Panc1 (cell line): ENCODE measurements at places on chromosomes 12 and 14. TPM values are rescaled to one million over a fixed set of nuclear protein-coding genes. Genes with fewer than 3 reads are reported as not detected.
A peak's percentile ranks its signal among the peaks of the same experiment; 100 is the strongest.

- no peak for DNase-seq
These were observed 71.4 kb downstream of the DENND5B start for GRCh38 chr12:31519511-31519910.

DNA sequence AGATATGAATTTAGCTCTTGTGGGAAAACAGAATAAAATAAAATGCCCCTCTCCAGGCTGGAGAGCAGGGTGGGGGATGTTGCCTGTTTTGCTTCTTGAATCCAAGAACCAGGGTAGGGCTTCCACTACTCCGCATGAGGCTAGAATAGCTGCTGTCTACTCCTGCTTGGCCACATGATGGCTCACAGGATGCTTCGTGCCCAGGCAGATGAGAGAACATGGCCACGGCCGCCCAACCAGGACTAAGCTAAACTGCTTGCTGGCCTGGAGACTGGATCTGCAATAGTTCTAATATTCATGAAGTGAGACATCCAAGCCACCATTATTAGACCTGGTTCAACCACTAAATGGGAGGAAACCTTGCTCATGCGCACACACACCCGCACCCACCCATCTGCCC lies 122.2 kb upstream of the METAP2 start:
- no peak for DNase-seq

DNA sequence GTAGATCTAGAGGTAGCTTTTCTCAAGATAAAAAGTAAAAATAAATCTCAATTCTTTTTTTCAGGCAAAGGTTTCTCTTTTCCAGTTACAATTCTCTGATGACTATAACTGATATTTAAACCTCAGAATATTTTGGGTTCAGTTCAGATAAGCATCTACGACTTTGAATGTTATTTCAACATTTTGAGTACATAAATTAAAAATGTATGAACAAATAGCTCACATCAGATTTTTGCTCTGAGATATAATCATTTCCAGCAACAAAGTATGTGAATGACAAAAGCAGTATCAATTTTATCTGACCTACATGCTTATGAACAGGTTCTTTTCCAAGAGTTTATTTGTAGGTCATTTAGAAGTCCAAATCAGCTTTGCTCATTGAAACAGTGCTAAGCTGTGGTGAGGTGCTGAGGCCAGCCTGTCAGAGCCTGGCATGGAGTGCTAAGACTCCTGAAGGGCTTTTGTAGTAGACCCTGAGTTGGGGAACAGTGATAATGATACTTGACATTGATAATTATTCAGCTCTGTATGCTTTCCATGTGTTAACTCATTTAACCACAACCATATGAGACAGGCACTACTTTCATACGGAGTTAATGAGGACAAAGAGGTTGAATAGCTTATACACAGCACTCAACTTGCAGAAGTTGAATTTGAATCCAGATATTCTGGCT lies 205.0 kb upstream of the DCN start:
- DNase-seq: no peak

- peak; percentile 24 for DNase-seq
These were observed 132.9 kb upstream of the DAAM1 start for GRCh38 chr14:59055439-59056045.

GRCh38 chr12:120007272-120007671 lies 18.2 kb downstream of the BICDL1 start:
- no peak for DNase-seq

DNA sequence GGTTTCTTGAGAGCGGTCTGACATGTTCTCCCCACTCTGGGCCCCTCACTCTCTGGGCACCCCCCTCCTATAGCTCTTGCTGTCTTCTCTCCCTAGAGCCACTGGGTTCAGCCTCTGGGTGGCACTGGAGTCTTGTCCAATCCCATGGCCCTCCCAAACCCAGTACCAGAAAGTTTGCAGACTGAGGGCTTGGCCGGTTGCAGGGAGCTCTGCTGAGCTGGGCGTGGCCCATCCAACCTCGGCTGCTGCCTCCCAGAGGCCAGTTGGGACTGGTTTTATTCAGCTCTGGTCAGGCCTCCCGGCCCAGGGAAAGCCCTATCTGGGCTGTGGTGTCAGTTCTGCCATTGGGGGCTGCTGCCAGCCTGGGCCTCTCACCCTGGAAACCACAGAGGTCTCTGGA lies 37.9 kb downstream of the ISCA2 start:
- DNase-seq: no peak

- no peak for DNase-seq
These were observed 232.8 kb upstream of the DIO3 start for GRCh38 chr14:101328412-101329028.

DNA sequence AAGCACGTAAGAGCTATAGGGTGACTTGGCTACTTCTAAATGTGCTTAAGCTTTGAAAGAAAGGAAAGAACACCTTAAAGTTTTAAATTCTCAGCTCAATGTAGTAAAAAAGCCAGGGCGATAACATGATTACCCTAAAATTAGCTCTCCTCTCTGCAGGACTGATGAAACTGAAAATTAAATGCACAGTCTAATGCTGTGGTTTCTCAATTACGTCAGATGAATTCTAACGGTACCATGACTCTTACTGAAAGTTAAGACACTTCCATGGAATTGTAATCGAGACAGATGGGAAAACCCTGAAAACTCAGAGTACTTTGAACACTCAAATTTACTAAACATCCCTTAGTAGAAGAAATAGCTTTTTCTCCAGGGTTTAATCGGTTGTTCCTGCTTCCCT lies 25.9 kb upstream of the PRKD1 start:
- DNase-seq: no peak

- DNase-seq: no peak
These were observed 27.3 kb downstream of the PTPRB start for GRCh38 chr12:70609739-70610491.

- DNase-seq: no peak
These were observed 14.3 kb downstream of the SERPINA10 start for GRCh38 chr14:94278731-94279130.

GRCh38 chr12:82082501-82082900 lies 275.7 kb downstream of the CCDC59 start:
- no peak for DNase-seq

DNA sequence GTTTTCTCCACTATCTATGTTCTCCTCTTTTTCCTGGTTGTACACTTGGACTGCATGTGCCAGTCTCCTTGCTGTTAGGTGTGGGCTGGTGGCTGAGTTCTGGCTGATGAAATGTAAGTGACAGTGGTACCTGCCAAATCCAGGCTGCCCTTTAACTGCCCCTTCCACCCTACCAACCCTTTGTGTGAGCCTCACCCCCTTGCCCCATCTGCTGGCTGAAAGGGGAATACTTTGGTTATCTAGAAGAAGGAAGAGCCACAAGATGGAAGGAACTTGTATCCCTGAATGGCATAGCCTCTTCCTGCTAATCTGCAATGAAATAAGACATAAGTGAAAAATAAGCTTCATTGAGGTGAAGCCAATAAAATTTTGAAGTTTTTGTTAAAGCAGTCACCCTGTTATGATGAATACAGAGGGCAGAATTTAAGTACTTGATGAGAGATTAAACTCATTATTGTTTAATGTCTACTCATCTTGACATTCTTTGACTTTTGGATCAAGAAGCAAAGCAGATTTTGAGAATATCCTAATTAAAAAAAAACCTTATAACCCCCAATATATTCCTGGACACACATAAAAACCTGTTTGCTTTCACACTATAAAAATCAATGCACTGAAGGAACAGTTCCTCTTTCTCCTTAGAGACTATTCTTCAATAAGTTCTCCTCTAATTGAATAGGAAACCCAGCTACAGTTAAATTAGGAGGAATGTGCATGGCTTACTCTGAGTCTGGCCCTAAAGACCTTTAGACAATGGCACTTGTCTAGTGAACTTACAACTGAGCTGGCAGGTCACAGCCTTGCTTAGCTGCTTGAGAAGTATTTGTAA lies 262.6 kb upstream of the BTG1 start:
- peak; percentile 17 for DNase-seq

DNA sequence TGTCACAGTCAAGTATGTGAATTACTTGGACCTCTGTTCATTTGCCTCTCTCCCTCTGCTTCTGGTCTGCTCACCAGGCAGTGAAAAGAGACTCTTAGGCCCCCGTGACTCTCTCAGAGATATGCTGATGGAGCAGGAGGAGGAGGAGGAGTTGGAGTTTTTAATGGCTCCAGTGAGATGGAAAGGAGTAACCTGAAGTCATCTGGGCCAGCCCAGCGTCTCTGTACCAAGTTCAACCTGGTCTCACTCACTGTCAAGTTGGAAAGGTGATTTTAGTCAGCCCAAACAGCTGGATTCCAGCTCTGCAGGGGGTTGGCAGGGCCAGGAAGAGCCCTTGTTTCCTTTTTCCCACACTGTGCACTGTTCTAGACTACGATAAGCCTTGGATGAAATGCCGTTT lies 48.6 kb downstream of the SH2B3 start:
- no peak for DNase-seq

DNA sequence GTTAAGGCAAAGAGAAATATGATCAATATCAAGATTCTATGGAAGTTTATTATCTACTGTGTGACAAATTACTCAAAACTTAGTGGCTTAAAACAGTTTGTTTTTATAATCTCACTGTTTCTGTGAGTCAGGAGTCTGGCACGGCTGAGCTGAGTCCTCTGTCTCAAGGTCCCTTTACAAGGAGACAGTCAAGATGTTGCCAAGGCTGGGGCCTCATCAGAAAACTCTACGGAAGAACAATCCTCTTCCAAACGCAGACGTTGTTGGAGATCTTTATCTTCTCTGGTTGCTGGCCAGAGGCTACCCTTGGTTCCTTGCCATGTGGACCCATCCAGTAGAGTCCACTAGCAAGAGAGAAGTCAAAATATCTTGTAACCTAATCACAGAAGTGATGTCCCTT lies 100.6 kb upstream of the CCND2 start:
- DNase-seq: no peak

GRCh38 chr12:20444595-20445170 lies 76.3 kb downstream of the PDE3A start:
- DNase-seq: no peak

GRCh38 chr14:92414690-92415445 lies 91.9 kb downstream of the SLC24A4 start:
- no peak for DNase-seq

GRCh38 chr12:104846056-104846767 lies 111.9 kb downstream of the SLC41A2 start:
- DNase-seq: no peak

- no peak for DNase-seq
These were observed 1062.2 kb upstream of the FBXO33 start for GRCh38 chr14:40494483-40494882.

GRCh38 chr14:63164108-63164683 lies 40.0 kb upstream of the RHOJ start:
- DNase-seq: no peak

DNA sequence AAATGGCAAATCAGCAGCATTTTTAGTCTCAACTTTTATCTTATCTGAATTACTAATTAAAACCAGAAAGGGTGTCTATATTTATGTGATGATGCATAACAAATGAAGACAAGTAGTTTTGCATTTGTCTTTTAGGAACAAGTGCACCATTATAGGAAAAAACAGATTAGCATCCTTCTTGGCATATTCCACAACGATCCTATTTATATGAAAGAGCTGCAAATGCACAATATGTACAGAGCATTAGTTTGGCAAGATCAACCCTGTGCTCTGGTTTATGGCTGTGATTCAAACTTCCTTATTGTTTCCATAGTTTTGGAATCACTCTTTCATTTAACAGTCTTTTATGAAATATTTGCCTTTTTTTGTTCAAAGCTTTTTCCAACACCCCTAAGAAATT lies 486.8 kb downstream of the KCNH5 start:
- DNase-seq: no peak

DNA sequence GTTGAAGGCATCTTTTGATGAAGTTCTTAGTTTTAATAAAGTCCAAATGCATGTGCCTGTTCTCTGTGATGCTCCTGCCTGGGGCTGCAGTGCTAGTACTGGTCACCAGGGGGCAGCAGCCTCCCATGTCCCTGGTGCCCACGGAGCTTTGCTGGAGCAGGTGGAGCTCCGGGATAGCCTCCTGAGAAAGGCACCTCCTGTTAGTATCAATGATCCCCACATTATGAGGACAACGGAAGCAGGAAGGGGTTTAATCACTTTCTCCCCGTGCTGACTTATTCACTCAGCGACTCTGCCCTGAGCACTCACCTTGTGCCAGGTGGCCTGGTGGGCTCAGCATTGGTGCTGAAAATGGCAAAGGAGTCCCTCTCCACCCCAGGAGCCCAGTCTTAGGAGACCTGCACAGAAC lies 123.0 kb upstream of the PZP start:
- DNase-seq: peak; percentile 30

- DNase-seq: no peak
These were observed 233.5 kb downstream of the EFCAB11 start for GRCh38 chr14:89720741-89721729.

GRCh38 chr12:62717643-62718042 lies 217.3 kb downstream of the PPM1H start:
- DNase-seq: no peak

GRCh38 chr12:70608184-70608583 lies 29.0 kb downstream of the PTPRB start:
- DNase-seq: no peak

DNA sequence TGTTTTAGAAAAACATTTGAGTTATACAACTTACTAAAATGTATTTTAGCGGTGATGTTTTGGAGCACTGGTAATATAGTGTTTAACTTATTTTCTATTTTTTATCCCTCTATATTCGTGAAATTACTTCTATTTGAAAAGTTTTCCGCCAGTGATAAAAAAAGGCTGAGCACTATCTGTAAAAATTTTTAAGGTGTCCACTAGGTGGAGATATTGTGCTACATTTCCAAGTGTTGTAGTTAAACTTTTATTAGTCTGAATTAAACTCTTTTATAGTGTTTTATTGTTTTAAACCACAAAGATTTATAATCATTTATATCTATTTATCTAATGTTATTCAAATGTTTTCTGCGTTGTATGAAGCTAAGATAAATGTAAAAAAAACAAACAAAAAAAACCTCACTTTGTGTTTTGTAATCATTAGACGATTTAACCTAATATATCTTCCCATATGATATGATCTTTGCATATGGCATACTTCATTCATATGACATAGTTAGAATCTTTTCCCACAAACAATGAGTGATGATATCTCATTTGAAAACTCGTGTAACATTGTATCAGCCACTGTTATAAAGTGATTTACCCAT lies 11.8 kb downstream of the ALG10B start:
- no peak for DNase-seq

DNA sequence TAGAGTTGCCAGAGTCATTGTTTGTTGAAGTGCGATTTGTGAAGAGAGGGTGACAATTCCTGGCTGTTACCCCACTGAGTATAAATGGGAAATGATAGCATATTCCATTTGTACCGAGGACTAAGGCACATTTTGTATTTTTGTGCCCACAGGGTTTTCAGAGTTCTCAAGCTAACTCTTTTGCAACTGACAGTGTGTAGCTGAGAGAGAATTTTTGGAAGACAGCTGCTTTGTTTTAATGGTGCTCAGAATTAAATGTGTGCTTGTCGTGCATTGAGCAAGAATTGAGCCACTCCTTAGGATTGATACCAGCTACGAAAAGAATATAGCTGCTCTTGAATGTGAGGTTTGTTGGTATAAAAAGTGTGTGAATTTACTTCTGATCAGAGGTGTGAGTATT lies 21.7 kb downstream of the ANKRD13A start:
- DNase-seq: no peak

- DNase-seq: no peak
These were observed 883.7 kb upstream of the TMEM132C start for GRCh38 chr12:127383281-127383680.

Gene EPYC
- total RNA-seq: not detected

Gene KRT75
- total RNA-seq: 0.15 TPM

Gene WDR89
- total RNA-seq: 13.0 TPM

Gene GALNT6
- total RNA-seq: 6.5 TPM

Gene PRR4
- 1.1 TPM for total RNA-seq

Gene MYH6
- total RNA-seq: not detected
